Stimulated activated CD4-positive, alpha-beta T cell treated with anti-CD3 and anti-CD28 coated beads, Interleukin-4, amount 100 ng/mL, for 24 hours (primary cell): ENCODE measurements at places on chromosomes 13 and 19.

DNA sequence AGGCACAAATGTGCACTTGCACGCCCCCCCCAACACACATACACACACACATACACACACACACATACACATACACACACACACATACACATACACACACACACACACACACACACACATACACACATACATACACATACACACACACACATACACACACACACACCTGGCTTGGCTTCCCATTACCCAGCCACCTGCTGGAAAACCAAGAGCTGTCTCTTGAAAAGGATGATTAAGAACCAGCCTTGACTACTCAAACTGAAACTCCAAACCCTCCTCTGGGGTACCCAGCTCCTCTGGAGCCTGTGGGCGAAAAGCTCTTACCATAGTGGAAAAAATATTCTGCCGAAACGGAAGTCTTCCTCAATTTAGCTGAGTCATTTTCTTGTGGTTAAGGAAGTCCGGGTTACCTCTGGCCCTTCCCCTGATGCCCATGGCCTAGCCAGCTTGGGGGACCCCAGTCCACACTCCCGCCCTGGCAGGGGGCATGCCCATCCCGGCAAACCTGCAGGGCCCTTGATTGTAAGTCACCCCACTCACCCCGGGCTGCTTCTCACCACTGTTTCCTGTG, 21.9 kb downstream of the CEBPA start:
- peak; percentile 59 for DNase-seq

- DNase-seq = no peak
Observed at GRCh38 chr19:10681658-10682057, 19.6 kb upstream of the QTRT1 start.

- no peak for DNase-seq
Observed at GRCh38 chr13:105201351-105201750, 1334.1 kb downstream of the EFNB2 start.

GRCh38 chr19:5696196-5697021, 6.3 kb downstream of the RPL36 start:
- DNase-seq = no peak

GRCh38 chr13:99980201-99980823, 1.3 kb upstream of the ZIC2 start:
- DNase-seq = peak; percentile 55

GRCh38 chr13:49635599-49636433, 7.5 kb downstream of the ARL11 start:
- peak; percentile 25 for DNase-seq

- DNase-seq = no peak
Observed at GRCh38 chr13:57582032-57582431, 49.5 kb upstream of the PCDH17 start.

GRCh38 chr13:105345730-105346129, 1189.7 kb downstream of the EFNB2 start:
- no peak for DNase-seq

GRCh38 chr13:106423530-106423929, 111.9 kb downstream of the EFNB2 start:
- DNase-seq = no peak

GRCh38 chr13:100565286-100565685, 23.3 kb downstream of the GGACT start:
- no peak for DNase-seq

DNA sequence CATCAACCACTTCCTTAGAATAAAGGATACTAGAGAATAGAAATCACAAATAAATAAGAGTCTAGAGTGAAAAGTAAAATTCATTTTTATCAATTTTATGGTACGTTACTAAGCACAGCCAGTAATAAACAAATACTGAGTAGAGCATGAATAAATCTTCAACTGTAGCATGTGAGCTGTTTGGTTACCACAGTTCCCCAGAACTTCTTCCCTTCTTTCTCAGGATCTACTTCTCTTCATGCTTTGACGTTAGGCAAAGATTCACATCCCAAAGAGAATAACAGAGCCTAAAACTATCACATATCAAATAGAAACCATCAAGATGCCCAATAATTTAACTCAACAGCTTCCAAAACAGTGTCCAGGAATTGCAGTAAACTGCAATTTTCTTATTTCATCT, 7.4 kb downstream of the RUBCNL start:
- DNase-seq = no peak

DNA sequence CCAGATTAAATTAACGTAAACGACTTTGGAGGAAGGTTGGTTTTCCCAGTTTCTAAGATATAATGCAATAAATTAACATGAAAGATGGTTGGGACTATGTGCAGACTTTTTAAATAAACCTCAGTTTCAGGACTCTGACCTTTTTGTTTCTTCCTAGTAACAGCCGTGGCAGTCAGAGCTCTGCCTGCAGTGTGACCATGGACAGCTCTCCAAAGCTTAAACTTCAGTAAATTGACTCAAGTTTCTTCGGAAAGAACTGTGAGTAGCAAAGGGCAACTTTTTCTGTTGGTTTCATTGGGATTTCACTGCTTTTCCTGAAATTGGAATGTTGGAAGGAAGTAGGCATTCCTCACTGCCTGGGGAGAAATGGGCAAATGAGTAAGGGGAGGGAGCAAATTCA, 4.1 kb downstream of the USP29 start:
- DNase-seq = no peak

DNA sequence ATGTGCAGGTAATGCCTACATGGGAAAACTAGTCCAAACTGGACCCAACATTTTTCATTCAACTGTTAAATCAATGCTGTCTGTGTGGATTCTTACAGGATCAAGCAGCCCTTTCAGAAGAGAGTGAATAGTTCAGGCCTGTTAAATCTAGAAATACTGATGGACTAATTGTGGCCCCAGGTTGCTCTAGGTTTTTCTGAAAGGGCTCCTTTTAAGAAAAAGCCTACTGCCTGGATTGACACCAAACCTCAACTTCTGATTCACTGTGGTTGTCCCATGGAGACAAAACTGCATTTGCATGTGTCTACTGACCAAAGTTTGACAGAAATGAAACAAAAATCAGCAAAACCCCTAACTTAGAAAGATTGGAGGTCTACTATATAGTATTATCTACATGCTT, 437.0 kb downstream of the KLF12 start:
- no peak for DNase-seq

- no peak for DNase-seq
Observed at GRCh38 chr19:35178701-35179100, 24.2 kb downstream of the FXYD5 start.

- peak; percentile 18 for DNase-seq
Observed at GRCh38 chr13:28100150-28101121, at the start of gene FLT3. Gene FLT3 (minus strand): TSS chr13:28100576. CDS start chr13:28100510, 66 bp downstream.

- DNase-seq = no peak
Observed at GRCh38 chr19:32614916-32615315, 33.9 kb downstream of the PDCD5 start.

DNA sequence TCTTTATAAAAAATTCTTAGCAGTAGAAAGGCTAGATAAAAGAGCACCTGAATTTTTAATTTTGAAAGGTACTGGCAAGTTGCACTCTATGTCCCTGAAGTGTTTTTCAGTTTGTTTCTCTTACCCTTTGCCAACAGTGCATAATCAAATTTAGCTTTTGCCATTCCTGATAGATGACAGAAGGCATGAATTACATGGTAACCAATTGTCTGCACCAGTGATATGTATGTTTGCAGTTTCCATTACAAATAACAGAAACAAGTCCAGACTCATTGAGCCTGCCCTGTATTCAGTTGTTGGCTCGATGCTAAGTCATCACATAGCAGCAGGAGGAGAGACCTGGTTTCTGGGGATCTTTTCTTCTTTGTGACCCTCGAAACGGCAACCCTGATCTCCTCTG, 309.8 kb downstream of the DNAJC15 start:
- DNase-seq = no peak

GRCh38 chr19:10648360-10648759, 5.8 kb upstream of the ILF3 start:
- no peak for DNase-seq

DNA sequence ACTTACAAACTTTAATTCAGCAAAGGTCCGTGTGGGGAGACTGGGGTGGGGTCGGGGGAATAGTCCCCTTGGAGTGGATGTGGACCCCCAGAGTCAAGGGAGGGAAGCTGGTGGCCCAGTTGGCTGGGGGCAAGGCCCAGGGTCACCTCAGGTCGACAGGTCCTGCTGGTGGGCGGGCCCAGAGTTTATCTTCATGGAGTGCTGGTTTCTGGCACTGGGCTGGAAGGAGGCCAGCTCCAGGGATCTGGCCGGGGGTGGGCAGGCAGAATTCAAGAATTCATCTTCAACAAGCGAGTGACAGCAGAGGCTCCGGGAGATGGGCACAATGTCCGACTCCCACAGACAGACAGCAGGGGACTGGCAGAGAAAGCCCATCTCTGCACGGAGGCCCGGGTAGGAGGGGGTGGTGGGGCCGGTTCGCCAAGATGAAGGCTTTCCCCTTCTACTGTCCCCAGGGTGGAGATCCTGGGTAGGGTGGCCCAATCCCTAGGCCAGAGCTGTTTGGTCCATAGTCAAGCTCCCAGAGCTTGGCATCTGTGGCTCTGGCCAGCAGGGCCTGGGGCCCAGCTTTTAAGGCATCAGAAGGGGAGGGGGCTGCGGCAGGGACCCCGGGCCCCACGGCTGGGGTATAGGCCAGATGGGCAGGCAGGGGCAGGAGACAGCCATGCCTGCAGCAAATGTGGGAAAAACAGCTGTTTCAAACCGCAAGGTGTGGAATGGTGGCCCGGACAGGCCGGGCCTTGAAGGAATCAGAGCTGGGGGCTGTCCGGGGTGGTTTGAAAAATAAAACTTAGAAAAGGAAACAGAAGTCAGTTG, 622 bp upstream of the FDX2 start:
- no peak for DNase-seq

DNA sequence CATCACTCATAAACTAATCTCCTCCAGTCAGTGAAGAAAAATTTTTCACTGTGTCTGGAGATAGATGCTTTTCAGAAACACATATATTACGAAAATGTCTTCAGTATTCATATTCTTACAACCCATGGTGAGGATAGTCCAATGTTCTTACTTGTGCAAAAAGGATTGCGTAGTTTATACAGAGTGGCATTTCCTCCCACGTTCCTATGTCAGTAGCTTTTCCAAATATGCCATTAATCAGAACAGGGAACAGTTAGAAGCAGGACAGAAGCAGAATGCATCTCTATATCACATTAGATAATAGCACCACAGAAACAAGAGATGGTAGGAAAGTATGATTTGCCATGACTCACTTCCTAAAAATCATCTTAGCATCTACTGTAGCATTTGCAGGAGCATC, 282.9 kb downstream of the SLITRK5 start:
- no peak for DNase-seq

- DNase-seq = no peak
Observed at GRCh38 chr13:100689191-100689590, 14.6 kb upstream of the TMTC4 start.

- no peak for DNase-seq
Observed at GRCh38 chr19:3732108-3732507, 23.9 kb downstream of the TJP3 start.

- DNase-seq = no peak
Observed at GRCh38 chr13:52749419-52749818, 9.8 kb upstream of the CNMD start.

- DNase-seq = no peak
Observed at GRCh38 chr19:39139971-39140453, 14.4 kb downstream of the PAK4 start.

DNA sequence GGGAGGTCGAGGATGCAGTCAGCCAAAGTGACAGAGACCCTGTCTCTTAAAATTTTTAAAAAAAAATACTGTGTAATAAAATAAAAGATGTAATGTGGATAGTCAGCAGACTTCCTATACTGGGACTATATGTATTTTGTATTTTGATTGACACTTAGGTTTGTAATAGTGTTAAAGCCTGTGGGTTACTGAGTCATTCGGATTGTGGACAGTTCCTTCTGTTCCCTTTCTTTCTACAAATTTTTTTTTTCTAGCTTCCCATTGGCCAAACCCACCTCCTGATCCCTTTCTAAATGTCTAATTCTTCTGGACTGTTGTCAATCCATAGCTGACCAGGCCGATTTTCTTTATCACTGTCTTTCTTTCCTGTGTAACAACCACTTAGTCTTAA, 108.0 kb downstream of the DNAJC3 start:
- no peak for DNase-seq

- DNase-seq = no peak
Observed at GRCh38 chr19:33390908-33391630, 17.6 kb downstream of the CEBPG start.

DNA sequence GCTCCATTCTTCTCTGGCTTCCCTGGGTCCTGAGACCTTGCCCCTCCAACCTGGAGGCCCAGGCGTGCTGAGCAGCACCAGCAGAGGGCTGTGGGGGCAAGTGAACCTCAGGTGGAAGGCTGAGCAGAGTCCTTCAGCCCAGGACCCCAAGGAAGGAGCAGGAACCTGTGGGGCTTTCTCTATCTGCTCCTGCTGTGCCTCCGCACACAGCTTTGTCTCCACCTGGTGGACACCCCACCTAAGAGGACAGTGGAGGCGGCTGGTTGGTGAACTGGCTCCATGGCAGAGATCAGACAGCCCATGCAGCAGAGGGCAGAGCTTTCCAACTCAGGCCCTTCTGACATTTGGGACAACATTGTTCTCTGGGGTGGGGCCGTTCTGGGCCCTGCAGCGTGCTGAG, 19.7 kb downstream of the ZFR2 start:
- peak; percentile 30 for DNase-seq

DNA sequence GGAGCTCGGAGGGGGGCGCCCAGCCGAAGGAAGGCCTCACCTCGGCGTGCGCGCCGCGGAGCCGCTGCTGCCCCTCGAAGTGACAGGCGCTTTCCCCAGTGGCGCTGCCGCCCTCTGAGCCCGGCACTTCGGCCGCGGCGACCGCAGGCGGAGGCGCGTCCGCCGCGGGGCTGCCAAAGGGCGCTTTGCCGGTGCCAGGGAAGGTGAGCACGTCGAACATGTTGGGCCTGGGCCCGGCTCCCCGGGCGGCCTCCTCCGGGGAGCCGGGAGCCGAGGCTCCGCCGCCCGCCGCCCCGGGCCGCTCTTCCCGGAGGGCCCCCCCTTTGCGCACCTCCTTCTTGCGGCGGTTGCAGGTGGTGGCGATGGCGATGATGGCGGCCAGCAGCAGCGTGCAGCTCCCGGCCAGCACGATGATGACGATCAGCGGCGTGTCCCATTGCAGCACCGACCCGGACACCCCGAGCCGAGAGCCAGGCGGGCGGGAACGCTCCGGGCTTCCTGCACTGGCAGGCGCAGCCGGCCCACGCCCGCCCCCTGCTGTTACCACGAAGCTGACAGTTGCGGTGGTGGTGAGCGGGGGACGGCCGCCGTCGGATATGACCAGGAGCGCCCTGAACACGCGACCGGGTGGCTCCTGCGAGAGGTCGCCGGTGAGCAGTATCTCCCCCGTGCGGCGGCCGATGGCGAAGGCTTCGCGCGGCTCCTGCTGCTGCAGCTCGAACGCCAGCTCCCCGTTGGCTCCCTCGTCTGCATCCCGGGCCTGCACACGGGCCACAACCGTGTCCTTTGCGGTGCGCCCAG, 2.5 kb downstream of the PCDH8 start:
- DNase-seq = peak; percentile 8

- DNase-seq = no peak
Observed at GRCh38 chr13:105956921-105957320, 578.5 kb downstream of the EFNB2 start.

- no peak for DNase-seq
Observed at GRCh38 chr19:5171711-5172110, 168.9 kb downstream of the PTPRS start.

DNA sequence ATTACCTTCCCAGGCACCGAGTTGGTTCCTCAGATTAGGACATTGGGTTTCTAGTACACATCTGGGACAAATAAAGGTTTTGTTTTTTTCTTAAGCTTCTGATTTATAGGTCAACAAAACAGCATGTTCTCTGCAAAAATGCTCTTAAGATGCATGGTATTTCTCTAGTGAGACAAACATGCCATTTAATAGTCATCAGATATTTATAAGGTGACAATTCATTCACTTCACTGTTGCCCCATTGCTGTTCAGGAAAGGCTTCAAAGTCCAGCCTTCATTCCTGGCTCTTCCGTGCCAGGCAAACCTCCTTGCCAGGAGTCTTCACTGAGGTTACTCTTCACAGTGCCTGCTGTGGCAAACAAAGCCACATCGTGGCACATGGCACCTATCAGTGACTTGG, 156.3 kb upstream of the FNDC3A start:
- no peak for DNase-seq
